ENCODE measurements at places on chromosomes 2 and 18. TPM values are rescaled to one million over a fixed set of nuclear protein-coding genes. Genes with fewer than 3 reads are reported as not detected.

CAB39 gene
- 149 TPM for total RNA-seq

PPIL3 gene
- total RNA-seq = 72.5 TPM

DNA sequence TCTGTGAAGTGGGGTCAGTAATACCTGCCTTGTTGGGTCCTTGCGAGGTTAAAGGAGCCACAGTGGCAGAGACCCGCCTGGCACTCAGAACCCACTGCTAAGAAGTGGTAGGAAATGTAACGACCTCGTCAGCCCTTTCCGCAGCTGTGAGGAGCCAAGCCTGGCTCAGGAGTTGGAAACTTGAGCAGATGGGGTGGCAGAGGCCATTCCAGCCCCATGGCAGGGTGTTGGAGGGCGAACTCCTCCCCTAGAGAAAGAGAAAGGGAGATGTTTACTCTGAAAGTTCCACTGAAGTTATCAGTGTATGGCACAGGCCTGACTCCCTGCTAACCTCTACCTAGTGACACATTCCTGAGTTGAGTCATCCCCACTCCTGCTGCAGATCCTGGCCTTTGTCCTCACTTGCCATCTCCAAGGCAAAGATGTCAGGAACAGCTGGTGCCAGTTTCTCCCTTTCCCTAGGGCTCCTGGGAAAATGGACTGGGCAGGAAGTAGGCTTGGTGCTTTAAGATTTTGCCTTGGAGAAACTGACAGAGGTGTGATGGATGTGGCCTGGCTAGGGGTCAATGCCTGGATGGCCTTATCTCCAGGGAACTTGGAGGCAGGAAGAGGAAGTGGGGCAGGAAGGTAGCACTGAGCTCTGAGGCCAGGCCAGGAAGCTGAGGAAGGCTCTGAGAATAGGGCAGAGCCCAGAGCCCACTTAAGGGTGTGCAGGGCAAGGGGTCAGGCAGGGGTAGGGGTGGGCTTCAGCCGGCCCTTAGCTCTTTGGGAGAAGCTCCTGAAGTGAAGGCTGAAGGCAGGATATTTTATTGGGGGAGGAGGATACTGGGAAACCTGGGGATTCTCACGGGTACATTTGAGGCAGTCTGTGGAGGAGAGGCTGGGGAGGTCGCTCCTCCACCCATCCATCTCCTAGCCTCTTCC, 888 bp downstream of the VAMP5 start:
- H3K27ac ChIP-seq = peak overlapping the region; percentile 59
- DNase-seq = no peak
- no peaks in the 10 kb centered on the region for H3K27me3 ChIP-seq

DNA sequence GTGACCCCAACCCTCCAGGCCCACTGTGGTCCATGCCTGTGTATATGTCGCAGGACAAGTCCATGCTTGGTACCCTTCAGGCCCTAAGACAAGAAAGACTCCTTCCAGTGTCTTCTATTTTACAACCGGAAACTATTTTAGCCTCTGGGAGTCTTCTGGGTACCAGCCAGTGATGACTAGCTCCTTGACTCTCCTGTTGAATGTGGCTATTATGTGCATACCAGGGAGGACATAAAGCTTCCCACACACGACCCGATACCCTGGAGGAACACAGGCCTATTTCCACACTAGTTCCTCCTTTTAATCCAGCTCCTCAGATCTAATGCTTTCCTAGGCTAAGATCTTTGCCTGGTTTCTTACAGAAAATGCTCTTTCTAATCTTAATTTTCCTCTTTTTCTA, 178.1 kb downstream of the NCKAP5 start:
- H3K27me3 ChIP-seq = no peaks in the 10 kb centered on the region
- no peaks in the 10 kb centered on the region for H3K4me1 ChIP-seq
- peaks cover under 1% of the 10 kb centered on the region for H3K36me3 ChIP-seq
- no peak overlapping the region for H3K4me3 ChIP-seq
- no peak for DNase-seq

- DNase-seq = no peak
- peaks cover 18% of the 10 kb centered on the region for H3K4me1 ChIP-seq
- no peak overlapping the region for H3K27ac ChIP-seq
- H3K4me3 ChIP-seq = no peak overlapping the region
- peaks cover 2% of the 10 kb centered on the region for H3K36me3 ChIP-seq
Measured at GRCh38 chr2:240511351-240512108, 46.3 kb downstream of the ANKMY1 start.

GRCh38 chr18:75219745-75220375, 9.3 kb downstream of the TSHZ1 start:
- H3K4me1 ChIP-seq = peaks cover 63% of the 10 kb centered on the region
- no peaks in the 10 kb centered on the region for H3K36me3 ChIP-seq
- no peak overlapping the region for H3K4me3 ChIP-seq
- peak overlapping the region; percentile 35 for H3K27ac ChIP-seq
